ENCODE measurements at places on chromosomes 16 and 17. TPM values are rescaled to one million over a fixed set of nuclear protein-coding genes. Genes with fewer than 3 reads are reported as not detected.

GRCh38 chr16:1895949-1896675, 22.1 kb downstream of the HS3ST6 start:
- DNase-seq: no peak

- DNase-seq: no peak
Measured at GRCh38 chr17:17232303-17232621, 4.7 kb downstream of the FLCN start.

DNA sequence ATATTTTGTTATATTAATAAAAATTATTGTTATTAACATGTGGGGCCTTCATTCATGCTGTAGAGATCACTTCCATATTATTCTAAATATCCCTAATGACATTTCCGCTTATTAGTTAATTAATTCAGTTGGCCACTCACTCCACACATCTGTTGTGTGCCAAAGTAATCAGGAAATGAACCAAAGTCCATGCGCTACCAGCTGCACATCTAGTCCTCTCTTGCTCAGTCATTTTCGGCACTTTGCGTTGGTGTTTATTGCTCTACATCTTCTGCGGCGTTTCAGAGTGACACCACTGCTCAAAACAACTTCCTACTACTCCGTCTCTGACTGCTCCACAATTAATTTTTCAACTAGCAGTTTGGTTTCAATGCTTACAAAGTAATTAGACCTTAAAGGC, 101.4 kb upstream of the ZFHX3 start:
- peak; percentile 50 for DNase-seq

DNA sequence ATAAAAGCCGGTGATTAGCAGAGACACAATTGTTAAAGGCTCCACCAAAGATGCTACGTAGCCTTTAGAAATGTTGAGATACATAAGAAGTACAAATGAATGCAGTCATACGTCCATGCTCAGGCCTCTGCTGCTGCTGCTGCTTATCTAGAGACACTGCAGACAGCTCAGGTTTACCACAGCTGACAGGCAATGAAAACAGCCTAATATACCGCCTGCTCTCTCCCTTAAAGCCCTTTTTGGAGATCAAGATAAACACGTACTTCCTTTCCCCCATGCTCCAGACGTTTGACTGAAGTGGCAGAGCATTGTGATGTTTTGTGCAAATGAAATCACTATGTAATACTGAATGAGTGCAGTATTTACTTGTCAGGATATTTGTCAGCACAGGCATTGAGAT, 185.3 kb downstream of the AATF start:
- no peak for DNase-seq

The CCL5 gene
- 0.20 TPM for total RNA-seq

All from lung microvascular endothelial cell (primary cell).